ENCODE measurements at places on chromosomes 12 and 14.

DNA sequence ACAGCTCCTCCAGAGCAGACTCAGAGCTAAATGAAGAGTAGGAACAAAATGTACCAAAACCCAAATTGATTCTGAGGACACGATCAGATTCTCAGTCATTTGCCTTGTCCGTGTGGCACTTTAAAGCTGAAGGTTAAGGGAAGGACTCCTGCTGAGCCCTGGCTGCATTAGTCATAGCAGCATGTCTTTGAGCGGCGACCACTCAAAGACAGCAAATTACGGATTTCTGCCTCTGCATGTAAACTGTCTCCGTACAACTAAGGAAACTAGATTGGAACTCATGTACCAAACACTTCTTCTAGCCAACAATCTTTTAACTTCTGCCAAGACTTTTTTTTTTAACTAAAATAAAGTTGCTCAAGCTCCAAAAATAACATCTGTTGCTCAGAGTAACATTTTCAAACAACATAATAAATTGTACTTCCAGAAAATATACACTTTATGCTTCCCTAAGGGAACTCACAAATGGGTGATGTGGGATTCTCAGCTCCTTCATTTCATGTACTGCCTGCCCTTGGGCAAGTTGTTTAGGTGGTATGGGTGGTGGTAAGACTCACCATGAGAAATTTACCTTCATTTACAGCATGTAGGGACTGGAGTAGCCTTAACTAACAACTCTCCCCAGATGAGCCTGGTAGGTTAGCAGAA lies 56.1 kb downstream of the RERG start:
- no peak for DNase-seq

- no peak for DNase-seq
Observed at GRCh38 chr12:70383484-70383883, 17.4 kb downstream of the KCNMB4 start.

DNA sequence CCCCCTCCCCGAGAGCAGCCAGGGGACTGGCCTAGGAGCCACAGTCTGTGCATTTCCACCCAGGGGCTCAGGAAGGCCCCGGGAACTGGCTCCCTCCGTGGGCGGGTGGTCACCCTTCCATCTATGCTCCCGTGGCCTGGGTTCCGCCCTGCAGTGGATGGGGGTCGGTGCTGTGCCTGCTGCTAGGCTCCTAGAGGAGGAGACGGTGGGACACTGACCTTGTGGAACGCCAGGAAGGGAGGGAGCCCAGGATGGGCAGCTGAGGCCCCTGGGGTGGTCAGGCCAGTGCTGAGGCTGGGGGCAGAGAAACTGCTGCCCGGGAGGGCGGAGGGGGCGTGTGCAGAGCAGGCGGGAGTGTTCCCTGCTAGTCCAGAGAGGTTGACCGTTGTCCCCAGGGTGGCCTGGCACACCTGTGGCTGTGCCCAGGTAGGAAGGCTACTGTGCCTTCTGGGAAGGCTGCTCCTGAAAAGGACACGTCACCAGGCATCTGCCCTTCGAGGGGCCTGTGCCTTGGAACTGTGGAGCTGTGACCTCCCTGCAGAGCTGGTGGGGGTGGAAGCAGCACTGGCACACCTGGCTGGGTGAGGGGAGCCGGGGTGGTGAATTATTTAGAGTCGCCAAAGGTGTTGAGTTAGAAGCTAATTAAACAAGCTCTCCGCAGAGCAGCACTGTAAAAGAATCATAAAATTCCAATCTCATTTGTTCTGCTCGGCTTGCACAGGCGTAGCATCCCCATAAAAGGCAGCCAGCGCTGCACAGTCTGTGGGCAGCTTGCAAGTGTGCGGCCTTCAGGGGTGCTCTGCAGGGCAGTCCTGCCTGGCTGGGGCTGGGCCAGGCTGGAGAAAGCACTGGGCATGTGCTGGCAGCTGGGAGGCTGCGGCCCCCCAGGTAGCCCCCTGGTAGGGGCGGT lies 145.1 kb downstream of the KIF26A start:
- DNase-seq: no peak

DNA sequence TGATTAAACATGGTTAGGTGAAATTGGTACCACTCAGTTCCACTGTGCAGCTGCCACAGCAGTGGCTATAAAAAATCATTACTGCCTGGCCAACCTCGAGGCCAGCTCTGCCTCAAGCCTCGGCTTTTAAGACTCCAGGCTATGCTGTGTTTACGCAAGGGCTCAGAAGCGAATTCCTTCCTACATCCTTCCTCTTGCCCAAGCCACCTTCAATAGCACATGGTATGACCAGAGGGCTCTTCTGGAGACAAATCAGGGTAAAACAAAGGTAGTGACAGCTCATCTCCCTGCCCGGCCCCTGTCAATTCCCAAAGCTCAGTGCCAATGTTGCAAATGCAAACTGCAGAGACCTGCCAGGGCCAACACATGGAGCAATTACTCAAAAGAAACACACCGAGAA lies 31.9 kb downstream of the NUAK1 start:
- no peak for DNase-seq

- DNase-seq: no peak
Observed at GRCh38 chr14:103196716-103197115, 73.5 kb downstream of the TNFAIP2 start.

DNA sequence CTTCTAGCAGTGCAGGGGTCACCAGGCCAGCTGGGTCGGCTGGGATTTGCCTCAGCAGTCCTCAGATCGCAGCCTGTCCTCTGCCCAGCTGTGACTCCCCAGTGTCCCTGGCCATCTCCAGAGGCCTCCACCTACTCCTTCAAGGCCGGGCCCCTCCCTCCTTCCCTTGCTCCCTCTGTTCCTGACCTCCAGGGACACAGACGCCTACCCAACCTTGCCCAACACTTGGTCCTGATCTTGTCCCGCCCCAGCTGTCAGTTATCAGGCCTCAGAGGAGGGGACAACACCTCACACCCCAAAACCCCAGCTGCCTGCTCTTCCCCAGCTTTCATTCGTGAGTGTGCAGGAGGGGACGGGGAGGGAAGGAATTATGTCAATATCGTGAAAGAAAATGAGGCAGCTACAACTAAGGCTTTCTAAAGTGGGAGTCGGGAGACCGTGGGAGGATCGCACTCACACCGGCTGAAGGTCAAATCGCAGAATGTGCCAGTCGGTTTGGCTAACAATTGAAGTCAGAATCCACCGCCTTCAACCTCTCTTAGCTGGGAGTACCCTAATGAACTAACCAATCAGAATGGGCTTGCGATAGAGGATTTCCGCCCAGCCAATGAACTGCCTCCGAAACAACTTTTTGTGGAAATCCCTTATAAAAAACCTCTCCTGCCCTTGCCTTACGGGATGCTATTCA lies 9.4 kb upstream of the PLBD2 start:
- DNase-seq: no peak

GRCh38 chr12:124321040-124321481 lies 26.2 kb downstream of the RFLNA start:
- peak; percentile 42 for DNase-seq

GRCh38 chr12:127675936-127676335 lies 591.0 kb upstream of the TMEM132C start:
- no peak for DNase-seq

DNA sequence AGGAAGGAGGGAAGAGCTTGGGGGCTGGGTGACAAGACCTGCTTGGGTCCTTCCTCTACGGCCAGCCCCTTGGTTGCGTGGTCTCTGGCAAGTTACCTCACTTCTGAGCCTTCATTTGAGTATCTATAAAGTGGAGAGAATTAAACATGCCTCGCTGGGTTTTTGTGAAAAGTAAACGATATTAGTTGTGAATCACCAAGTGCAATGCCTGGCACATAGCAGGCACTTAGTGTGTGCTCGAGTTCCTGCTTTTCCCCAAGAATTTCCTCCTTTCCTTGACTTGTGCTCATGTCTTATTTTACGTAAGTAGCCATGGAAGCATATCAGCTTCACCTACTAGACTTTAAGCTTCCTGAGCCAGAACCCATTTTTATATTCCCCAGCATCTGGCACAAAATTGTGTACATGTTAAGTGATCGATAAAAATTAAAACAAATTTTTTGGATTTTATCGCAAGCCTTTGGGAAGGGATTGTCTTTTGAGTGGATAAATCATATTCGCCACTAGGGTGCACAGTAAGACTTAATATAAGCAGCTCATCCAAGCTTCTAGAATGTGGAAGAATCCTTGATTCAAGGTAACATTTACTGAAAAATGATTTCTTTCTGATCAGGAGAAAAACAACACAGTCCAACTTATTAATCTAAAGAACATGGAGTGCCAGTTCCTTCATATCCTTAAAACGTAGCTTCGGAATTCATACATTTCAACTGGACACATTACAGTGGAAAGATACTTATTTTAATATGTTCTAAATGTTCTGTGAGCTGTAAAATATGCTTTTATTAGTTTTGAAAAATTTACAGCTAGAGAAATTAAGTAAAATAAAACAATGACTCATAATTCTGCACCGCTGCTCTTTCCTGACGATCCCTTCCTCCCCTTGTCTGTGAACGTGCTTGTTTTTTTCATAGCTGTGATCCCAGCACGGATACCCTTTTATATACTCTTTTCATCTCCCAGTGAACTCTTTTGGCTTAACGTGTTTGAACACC lies 62.0 kb downstream of the SLC25A47 start:
- DNase-seq: no peak

DNA sequence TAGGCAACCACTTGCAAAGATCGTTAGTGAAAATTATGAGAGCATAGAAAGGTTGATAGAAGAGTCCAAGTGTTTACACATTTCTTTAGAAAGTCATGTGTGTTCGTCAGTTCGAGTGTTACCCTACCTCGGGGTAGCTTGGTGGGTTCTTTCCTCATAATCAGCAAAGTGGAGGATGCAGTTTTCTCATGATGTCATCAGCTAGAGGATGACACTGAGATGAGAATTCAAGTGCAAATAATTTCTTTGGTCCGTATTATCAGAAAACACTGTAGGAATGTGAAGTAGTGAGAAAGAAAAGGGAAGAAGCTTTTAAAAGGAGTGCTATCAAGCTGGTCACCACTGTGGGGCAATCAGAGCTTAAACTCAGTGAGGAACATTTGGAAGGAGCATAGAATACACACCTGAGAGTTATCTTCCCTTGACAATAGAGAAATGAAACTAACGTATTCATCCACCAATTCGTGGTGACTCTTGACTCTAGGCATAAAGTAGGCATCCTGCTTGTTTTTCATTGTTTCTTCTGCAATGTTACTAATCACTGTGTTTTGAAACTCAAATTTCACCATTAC lies 1340.9 kb upstream of the TMEM132C start:
- no peak for DNase-seq

DNA sequence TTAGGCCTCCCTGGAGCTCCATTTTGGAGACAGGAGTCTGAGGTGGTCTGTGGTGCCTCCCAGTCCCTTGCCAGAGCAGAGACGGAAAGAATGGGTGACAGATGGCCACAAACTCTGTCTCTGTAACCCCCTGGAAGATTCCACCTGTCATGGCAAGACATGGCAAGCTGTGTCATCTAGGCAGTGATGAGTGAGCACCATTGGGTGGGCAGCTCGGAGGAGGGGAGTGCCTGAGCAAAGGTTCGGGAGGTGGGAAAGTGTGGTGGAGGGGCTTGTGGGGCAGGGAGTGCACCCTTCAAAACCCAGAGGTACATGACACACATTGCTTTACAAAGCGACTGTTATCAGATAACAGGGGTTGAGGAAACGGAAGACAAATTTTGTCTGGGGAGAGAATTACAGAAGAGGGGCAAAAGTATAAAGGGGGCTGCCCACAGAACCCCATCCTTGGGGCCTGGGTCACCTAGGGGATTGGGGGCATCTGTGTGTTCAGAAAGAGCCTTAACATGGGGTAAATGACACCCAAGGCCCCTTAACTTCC lies 3.5 kb downstream of the RIN3 start:
- DNase-seq: no peak

DNA sequence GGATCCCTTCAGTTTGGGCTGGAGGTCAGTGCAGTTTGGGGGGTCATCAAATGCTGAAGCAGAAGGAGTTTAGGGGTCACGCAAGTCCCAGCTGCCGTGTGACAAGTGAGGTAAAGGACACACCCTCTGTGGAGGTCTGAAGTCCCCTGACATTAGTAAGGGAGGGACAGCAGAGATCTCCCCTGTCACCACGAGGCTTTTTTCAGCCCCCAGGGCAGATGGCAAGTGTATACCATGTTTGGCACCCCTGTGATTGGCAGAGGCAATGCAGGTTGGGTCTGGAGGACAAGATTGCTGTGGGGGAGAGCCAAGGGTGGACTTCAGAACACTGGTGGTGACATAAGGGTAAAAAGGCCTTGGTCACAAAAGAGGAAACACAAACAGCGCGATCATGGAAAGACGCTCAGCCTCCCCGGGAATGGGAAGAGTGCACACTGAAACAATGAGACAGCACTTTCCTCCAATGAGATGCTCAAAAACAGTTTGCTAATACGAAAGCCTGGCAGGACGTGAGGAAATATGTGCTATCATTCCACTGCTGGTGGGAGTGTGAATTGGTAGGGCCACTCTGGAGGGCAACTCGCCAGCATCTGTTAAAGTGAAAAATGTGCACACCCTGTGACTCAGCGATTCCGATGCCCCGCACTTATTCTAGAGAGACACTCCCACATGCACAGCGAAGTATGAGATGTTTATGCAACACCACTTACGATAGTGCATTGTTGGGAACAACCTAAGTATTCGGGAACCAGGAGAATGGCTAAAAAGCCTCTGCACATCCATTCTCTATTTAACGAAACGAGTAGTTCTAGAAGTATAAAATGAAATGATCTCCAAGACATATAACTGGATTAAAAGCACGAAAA lies 14.4 kb upstream of the CD27 start:
- DNase-seq: no peak

DNA sequence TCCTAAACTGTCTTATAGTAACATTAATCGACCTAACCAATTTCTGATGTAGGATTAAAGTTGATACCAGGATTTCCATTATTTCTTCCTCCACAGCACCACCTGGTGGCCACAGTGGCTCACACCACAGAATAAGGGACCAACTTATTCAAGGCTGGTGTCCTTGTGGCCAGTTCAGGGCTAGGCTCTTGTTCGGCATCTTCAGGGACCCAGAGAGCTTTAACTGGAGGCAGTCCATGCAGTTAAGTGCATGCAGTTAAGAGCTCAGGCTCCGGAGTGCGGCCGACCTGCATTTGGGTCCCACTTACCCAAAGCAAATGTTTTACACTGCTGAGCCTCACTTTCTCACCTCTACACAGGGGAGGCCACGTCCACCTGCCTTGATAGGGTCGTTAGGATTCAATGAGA lies 42.0 kb upstream of the GPR68 start:
- DNase-seq: peak; percentile 59

- no peak for DNase-seq
Observed at GRCh38 chr14:23376482-23377197, at the start of gene CMTM5. Gene CMTM5 (plus strand): TSS chr14:23377046. CDS start chr14:23377252, 206 bp downstream.

All from T-helper 17 cell (primary cell).